Cortex of kidney (tissue), 1 donor: ENCODE measurements at places on chromosomes 4 and X.

- no peak for DNase-seq
Observed at GRCh38 chr4:146143888-146144287, 31.6 kb upstream of the LSM6 start.

DNA sequence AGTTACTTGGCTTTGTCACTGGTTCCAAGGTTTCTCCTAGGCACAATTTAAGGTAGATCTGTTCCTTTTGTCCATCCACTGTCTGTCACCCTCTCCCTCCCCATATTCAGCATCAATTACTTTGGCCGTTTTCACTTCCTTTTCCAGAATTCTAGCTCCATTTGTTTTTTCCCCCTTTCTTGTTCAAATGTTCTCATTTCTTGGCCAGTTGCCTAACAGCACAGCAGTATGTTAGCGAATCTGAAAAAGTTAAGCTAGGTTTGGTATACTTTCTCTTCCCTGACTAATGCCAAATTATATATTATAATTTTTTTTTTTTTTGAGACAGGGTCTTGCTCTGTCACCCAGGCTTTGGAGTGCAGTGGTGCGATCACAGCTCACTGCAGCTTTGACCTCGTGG is 409.1 kb upstream of the TEX13C start:
- no peak for DNase-seq

DNA sequence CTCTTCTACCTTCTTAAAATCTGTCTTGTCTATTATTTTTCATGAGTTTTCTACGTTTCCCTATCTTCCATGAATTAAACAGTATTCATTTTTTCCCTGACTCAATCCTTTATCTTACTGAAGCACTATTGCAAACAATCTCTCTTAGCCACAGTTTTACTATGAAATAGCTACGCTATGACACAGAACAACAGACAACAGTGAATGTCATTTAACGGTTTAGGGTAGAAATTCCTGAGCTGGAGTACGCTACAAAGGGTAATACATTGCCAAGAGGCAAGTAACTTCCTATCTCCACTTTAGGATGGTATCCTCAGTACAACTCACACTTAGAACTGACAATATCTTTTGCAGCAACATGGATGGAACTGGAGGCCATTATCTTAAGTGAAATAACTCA is 552.6 kb downstream of the INPP4B start:
- no peak for DNase-seq

DNA sequence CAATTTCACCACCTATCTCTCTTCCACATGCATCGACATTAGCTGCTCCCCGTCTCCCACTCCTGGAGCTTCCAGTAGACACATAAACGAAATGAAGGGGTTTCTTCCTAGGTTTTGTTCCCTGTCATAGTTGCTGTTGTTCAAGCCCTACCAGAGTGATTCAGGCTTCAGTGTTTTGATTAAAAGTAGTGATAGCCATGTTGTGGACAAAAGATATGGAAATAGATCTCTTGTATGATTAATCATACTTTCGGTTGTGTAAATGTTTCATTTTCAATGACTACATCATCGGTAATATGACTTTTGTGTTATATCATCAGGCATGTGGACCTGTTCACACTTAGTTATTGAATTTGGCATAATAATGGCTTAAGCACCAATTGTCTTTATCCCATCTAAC is 96.5 kb upstream of the KLF3 start:
- DNase-seq, result no peak

DNA sequence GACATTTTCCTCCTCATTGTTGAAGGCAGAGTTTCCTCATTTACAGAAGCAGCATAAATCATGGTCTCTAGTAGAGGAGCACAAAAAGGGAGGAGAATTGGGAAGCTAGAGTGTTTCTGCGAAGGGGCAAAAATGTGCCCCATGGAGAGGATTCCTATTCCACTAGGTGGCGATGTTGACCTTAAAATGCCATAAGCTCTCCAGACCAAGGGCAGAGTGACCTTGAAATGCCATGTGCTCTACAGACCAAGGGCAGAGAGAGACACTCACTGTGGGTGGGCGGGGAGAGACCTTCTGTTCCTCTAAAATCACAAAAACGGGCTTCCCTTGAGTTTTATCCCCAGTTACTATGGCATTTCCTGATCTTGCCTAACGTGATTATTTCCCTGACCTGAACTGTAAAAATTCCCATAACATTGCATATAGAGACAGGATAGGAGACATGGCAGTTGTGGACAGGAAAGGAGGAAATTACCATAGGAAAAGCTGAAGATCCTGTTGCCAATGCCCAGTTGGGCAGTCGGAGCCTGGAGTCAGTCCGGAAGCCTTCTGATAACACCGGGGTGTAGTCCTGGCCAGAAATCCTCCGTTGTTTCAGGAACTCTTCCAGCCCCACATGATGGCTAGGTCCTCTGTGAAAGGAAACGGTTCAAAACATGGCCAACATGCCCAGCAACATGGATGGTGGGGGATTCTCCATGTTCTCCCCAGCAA is 567.7 kb downstream of the MAGEB5 start:
- no peak for DNase-seq

GRCh38 chr4:186823989-186824388 is 100.3 kb upstream of the FAT1 start:
- no peak for DNase-seq

DNA sequence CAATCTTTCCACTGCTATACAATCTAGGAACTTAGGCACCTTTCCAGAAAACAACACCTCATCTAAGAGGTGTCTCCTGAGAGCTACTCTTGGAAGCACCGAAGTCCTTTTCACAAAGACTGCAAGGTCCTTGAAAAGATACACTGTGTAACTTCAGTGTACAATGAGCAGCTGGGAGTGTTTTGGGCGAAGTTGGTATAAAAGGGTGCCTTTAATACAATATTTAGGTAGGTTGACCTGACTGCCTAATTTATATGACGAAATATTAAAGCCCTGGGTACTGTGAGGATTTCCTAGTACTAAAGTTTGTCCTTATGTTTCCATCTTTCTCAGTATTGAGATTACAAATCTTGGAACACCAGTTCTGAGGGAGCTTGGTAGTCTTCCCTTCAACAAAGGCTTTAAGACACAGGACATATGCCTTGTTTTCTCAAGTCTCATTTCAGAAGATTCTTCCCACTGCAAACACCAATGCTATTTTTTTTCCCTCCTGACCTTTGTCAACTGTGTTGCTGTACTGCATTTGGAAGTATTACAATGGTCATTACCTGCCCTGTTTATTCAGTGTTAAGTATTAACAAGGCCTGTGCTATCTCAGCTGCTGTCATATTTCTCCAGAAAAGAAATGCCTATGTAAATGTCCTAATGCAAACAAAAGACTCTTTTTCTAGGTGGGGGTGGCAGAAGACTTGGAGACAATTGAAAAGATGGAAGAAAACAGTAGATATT is 134.2 kb downstream of the MAML3 start:
- DNase-seq, result no peak

DNA sequence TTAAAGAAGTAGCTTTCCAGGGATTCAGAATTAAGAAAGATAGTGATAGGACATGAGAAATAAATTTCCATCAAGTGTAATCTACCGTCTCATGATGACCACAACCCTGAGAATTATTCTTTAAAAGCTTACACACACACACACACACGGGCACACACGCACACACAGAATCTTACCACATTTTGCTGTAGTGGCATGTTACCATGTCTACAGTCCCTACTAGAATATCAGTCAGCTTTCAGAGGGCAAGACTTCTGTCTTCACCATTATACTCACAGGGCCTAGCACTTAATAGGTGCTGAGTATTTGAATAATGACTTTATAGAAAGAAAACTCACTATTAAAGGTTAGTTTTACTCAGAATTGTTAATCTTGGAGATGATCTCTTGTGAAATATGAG is 15.4 kb downstream of the CMC4 start:
- no peak for DNase-seq

DNA sequence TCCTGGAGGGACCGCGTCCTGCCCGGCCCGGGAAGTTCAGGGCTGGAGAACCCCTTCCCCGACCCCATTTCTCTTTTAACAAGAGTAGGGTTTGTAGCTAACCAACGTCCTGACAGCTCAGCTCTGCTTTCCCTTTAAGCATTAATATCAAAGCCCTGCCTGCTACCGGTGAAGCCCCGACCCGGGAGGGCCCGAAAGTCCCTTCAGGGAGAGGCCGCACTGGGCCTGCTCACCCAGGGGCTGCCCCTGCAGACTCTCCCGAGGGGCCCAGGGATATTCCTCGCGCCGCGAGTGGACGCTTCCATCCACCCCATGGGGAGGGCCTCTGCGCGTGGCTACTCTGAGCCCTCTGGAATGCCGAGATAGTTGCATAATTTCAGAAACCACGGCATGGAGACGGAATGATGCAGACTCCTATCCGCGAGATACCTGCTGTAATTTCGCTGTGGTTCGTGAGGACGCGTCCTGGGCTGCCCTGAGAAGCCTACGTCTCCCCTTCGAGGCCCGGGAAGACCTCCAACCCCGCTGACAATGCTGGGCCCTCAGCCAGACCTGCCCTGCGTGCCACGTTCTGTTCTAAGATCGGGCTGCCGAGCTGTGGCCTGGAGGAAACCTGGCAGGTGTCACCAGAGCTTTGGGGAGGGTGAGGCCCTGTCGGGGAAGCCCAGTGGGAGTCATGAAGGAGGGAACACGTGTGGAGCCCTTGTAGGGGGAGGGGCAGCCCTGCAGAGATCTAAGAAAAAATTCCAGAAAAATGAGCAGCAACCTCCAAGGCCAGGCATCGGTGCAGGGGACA is 999 bp upstream of the CTBP1 start:
- DNase-seq, result no peak

DNA sequence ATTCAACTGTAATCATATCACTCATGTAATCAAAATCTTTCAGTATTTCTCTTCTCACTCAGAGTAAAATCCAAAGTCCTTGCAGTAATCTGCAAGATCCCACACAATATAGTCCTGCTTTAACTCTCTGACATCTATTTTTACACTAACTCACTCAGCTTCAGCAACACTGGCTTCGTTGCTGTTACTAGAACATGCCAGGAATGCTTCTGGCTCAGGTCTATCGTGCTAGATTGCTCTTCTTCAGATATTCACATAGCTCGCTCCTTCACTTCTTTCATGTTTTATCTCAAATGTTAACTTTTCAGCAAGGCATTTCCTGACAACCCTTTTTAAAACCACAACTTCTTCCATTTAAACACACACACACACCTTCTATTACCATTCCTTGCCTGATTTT is 331.7 kb upstream of the HTR2C start:
- no peak for DNase-seq

- no peak for DNase-seq
Observed at GRCh38 chrX:50393902-50394301, 76.7 kb downstream of the DGKK start.

- no peak for DNase-seq
Observed at GRCh38 chrX:129717892-129718291, 20.9 kb upstream of the XPNPEP2 start.

GRCh38 chr4:117249333-117249732 is 164.0 kb upstream of the TRAM1L1 start:
- no peak for DNase-seq

- no peak for DNase-seq
Observed at GRCh38 chrX:17767734-17768133, 30.4 kb downstream of the SCML1 start.

DNA sequence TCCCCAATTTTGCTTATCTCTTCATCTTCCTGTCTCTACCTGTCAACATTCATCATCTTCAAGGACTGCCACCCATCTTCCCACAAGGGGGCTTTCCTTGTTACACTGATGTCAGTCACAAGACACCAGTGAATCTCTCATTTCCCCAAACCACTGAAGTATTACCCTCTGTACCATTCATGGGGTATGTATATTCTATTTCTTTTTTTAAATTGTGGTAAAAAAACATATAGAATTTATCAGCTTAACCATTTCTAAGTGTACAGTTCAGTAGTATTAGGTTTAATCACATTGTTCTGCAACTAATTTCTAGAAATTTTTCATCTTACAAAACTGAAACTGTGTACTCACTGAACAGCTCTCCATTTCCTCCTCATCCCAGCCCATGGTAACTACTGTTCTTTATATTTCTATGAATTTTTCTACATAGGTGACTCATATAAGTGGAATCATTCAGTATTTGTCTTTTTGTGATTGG is 98.6 kb downstream of the LARP7 start:
- DNase-seq, result no peak

- no peak for DNase-seq
Observed at GRCh38 chr4:19386786-19387185, 864.9 kb upstream of the SLIT2 start.

- DNase-seq, result no peak
Observed at GRCh38 chr4:24772061-24772705, 23.2 kb upstream of the SOD3 start.

GRCh38 chr4:54560513-54560912 is 97.2 kb upstream of the KIT start:
- no peak for DNase-seq

GRCh38 chrX:480861-481417 is 94.2 kb upstream of the PPP2R3B start:
- DNase-seq, result no peak

GRCh38 chr4:164058776-164059445 is 564.4 kb downstream of the TMA16 start:
- DNase-seq, result no peak

- DNase-seq, result no peak
Observed at GRCh38 chr4:85498068-85498733, 23.3 kb downstream of the ARHGAP24 start.

DNA sequence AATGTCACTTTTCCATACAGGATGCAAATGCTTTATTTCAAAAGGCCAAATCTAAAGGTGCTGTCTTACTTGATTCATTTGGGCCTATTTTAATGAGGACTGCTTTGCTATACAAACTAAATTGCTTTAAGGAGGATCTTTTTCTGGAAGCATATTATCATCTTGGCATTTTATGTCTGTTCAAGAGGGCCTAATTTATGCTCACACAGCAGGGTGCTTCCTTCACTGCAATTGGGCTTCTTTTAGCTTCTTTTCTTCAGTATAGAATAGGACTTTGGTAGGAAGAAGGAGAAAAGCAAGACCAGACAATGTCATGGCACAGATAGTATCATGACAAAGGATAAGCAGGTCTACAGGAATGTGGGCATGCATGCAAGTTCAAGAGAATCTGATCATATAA is 222.4 kb upstream of the ANKRD50 start:
- DNase-seq, result no peak

GRCh38 chr4:17780501-17781299 is 721 bp downstream of the FAM184B start:
- no peak for DNase-seq

DNA sequence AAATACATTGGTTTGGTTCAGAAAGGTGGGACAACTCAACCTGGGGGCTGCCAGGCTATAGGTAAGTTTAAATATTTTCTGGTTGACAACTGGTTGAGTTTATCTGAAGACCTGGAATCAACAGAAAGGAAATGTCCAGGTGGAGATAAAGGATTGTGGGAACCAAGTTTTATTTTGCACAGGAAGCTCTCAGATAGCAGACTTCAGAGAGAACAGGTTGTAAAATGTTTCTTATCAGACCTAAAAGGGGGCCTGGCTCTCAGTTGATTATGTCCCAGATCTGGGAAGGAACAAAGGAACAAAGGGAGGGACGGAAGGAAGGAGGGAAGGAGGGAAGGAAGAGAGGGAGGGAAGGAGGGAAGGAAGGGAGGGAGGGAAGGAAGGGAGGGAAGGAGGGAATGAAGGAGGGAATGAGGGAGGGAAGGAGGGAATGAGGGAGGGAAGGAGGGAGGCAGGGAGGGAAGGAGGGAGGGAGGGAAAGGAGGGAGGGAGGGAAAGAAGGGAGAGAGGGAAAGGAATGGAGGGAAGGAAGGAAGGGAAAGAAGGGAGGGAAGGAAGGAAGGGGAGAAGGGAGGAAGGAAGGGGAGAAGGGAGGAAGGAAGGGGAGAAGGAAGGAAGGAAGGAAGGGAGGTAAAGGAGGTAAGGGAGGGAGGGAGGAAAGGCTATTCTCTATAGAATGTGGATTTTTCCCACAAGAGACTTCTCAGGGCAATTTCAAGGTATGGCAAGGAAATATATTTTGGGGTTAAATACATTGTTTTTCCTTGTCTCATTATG is 186.7 kb downstream of the DHRSX start:
- no peak for DNase-seq

- DNase-seq, result no peak
Observed at GRCh38 chr4:21884615-21885014, 64.0 kb downstream of the KCNIP4 start.
